ENCODE measurements at places on chromosomes 3 and 15. TPM values are rescaled to one million over a fixed set of nuclear protein-coding genes. Genes with fewer than 3 reads are reported as not detected.
A peak's percentile ranks its signal among the peaks of the same experiment; 100 is the strongest.

Gene KLF15
- total RNA-seq: 2.3 TPM

Gene MCF2L2
- total RNA-seq: 1.2 TPM

Gene DAZL
- not detected for total RNA-seq

Gene EEF1AKMT4
- 4.7 TPM for total RNA-seq

DNA sequence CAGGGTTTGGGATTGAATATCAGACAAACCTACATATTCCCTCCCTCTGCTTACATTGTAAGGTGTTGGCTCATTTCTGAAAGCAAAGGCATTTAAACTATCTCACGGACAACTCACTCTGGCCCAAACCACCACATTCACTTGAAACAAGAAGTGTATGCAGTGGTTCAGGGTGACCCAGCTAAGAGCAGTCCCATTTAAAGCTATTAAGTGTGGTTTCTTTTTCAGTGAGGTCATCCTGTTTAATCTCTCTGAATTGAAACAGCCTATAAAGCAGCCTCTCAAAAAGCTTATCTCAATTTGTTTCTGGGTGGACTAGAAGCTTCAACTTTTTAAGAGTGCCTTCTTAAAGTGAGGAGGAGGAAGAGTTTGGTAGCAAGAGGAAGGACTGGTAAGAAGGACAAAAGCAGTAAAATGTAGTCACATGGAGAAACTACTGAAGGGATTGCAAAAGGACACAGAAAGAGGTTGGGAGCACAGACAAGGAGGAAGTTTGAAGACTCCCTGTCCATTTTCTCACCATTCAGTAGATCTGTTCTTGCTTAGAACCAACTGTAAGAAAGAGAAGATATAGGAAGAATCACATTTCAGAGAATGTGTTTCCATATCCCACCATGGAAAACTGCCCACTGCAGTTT, 151.6 kb downstream of the TMCO5A start:
- no peak for DNase-seq

- DNase-seq: no peak
These were observed 1.4 kb upstream of the CPOX start for GRCh38 chr3:98594628-98595324.

DNA sequence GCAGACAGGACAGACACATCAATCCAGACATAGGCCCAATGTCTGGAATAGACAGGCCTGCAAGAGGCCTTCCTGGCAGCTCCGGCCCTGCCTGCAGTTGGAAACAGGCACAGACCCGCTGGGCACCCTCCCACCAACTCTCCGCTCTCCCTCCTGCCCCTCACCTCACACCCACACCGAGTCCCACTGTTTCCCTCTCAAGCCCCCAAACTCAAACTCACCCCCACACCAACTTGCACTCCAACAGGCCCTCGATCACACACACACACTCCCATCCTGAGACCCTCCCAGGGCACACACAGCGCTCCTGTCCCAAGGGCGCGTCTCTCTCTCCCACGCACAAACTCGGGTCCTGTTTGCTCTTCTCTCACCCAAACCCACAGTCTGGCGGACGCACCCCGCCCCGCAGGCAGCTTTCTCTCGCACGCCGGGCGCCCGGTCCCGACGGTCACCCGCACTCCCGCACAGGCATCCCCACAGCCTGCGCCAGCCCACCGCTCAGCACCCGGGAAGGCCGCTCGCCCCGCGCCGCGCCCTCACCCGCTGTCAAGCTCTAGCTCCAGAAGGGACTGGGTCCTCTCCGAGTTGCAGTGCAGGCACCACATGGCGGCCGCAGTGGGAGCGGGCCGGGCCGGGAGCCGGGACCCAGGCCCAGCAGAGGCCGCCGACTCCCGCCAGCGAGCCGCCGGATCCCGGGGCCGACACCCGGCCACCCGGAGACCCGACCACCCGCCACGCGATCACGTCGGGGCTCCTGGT, 106.2 kb downstream of the IQSEC1 start:
- no peak for DNase-seq

DNA sequence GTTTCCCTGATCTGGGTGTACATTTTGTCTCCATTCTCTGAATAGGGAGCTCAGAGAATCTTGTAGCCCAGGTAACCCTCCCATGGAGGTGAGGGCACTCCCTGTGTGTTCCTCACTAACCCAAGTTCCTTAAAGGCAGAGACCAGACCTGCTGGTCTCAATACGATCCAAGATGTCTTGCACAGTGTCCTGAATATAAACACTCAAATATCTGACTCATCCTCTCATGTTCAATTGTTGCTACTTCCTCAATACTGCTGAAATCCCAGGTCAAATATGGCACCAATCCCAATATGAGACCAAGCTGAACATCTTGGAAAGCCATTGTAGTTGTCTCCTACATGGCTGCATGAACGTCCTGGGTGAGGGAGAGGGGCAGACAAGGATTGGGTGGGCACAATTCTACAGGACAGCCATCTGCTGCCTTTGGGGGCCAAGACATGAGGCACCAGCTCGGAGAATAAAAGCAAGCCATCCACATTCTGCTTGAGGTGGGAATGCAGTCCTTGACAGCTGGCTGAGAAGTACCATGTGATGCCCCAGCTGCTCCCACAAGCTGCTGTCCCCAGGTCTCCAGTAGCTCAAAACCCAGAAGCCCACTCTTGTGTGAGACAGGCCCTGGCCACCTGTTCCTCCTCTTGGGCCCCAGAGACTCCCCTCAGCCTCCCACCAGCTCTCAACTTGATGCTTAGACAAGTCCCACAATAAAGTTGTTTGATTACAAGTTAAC, 18.2 kb downstream of the TBC1D2B start:
- DNase-seq: no peak

DNA sequence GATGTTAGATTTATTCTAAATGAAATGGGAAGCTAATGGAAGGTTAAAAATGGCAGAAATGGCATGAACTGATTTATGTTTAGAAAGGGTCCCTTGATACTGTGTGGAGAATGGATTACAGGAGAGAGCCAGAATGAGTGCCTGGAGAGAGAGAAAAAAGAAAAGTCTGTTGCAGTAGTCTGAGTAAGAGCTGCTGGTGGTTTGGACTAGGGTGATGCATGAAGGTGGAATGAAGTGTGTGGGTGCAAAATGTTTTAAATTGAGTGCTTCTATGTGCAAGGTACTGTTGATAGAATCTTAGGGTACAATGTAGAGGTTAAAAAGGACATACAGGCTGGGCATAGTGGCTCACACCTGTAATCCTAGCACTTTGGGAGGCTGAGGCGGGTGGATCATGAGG, 11.4 kb upstream of the MGA start:
- no peak for DNase-seq

GRCh38 chr3:37456781-37457180, 282.4 kb upstream of the LRRFIP2 start:
- DNase-seq: no peak

GRCh38 chr15:63225381-63225780, 36.0 kb downstream of the RAB8B start:
- no peak for DNase-seq

- DNase-seq: peak; percentile 33
These were observed 154.4 kb downstream of the TUSC7 start for GRCh38 chr3:116863822-116864589.

GRCh38 chr3:74642876-74643275, 28.4 kb upstream of the CNTN3 start:
- DNase-seq: no peak

DNA sequence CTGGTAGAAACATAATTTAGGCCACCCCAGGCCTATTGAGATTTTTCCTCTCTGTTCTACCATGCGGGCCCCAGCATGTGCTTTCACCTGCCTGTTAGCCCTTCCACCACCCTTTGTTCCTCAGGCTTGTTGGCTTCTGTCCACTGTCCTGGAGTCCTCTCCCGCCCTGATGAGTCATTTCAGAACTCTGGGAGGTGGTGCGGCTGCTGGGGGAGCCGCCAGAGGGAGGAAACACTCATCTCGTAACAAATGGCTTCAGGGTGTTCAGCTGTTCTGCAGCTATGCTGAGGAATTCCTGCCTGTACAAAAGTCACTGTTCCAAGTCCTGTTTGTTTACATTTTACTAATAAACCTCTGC, 36.3 kb downstream of the LRTM1 start:
- DNase-seq: no peak

DNA sequence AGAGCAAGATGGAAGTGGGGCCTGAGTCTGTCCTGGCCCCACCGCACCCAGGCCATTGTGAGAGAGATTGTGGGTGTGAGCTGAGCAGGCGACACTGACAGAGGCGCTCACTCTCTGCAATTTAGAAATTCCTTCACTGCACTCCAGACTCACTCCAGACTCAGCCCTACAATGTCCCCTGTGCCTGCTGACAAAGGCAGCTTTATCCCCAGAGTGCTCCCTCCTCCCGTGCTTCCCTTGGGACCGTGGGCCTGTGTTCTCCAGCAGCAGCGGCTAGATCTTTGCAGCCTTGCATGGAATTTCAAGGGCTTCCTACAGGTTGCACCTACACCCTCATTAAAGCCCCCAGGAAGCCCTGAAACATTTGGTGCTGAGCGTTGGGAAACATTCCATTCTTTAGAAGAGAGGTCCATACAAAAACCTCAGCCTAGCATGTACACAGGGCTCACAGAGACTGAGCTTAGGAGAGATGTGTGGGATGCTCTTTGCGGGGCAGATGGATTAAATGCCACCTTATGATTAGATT, 1.3 kb upstream of the IL16 start:
- no peak for DNase-seq

GRCh38 chr15:91465696-91466095, 365.6 kb downstream of the SV2B start:
- DNase-seq: no peak

GRCh38 chr3:157074981-157075380, 85.0 kb downstream of the CCNL1 start:
- DNase-seq: no peak
